NCI-H345 (cell line): ENCODE measurements at places on chromosomes 16 and 17.

DNA sequence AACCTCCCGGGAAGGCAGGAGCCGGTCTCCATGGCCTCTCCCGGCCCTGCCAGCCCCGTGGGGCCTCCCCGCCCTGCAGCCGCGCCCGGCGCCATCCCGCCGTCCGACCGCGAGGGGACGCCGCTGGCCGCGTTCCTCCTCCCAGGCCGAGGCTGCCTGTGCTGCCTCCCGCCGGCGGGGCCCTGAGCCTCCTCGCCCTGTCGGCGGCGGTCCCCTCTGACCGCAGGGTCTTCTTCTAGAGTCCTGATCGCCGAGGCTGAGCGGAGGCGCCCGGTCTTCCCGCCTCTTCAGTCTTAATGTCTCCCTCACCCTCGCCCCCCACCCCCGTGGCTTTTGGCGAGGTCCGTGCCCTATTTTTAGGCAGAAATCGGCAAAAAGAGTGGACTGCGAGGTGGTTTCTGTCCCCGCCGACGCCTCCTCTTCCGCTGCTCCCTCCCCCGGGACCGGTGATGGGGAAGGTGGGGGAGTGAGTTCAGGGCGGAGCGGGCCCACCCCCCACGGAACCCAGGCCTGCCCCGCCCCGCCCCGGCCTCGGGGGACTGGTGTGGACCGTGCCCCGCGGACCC is 794 bp upstream of the CPNE7 start:
- peak; percentile 12 for DNase-seq

DNA sequence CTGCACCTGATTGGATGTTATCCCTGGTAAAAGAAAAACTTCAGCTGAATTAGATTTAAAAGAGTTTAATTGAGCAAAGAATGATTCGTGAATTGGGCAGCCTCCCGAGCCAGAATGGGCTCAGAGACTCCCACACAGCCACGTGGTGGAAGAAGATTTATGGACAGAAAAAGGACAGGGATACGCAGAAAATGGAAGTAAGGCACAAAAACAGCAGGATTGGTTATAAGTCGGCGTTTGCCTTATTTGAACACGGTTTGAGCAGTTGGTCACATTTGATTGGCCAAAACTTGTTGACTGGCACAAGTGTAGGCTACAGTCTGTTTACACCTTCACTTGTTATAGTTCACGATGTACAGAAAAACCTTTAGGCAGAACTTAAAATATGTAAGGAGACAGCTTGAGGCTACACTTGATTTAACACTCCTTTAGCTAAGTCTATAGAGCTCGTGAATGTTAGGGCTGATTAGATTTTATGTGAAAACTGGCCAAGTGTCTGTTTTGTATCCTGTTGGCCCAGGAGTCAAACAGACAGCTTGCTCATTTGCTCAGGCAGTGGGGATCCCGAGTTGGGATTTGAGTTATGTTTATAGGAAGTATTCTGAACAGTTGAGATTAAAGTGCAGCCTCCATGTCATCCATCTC is 119.5 kb upstream of the SHISA6 start:
- no peak for DNase-seq

DNA sequence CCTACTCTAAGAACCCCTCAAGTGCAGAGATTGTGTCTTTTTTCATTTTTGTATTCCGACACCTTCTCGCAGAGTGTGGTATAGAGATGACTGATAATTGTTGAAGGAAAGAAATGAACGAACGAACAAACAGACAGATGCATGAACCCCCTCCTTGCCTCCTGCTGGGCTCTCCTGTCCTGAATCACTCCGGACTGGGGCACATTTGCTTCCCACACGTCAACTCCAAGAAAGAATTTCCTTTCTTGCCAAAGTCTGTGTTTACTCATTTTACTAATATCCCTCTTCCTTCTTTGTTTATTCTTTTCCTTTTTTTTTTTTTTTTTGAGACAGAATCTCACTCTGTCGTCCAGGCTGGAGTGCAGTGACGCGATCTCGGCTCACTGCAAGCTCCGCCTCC is 37.5 kb upstream of the BHLHA9 start:
- no peak for DNase-seq

GRCh38 chr17:64064331-64064730 is 43.9 kb upstream of the ICAM2 start:
- DNase-seq: no peak

DNA sequence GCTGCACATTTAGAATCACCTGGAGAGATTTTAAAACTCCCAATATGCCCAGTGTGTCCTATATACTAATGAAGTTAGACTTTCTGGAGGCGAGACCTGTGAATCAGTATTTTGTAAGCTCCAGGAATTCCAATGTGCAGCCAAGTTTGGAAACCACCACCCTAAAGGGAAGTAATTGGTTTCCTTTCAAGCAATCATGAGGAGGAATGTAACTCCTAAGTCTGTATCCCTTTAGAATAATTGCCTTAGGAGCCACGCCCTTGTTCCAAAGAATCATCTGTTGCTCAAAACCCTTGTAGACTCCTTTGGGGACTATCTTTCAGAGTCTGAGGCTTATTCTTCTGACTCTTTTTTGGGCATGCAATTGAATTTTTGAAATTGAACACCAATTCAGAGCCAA is 84.4 kb downstream of the DNAH9 start:
- no peak for DNase-seq

- no peak for DNase-seq
Measured at GRCh38 chr16:76360404-76360803, 83.2 kb downstream of the CNTNAP4 start.

GRCh38 chr17:43439041-43439440 is 40.2 kb downstream of the ARL4D start:
- no peak for DNase-seq

- DNase-seq: no peak
Measured at GRCh38 chr16:11211977-11212797, 43.8 kb downstream of the SOCS1 start.

DNA sequence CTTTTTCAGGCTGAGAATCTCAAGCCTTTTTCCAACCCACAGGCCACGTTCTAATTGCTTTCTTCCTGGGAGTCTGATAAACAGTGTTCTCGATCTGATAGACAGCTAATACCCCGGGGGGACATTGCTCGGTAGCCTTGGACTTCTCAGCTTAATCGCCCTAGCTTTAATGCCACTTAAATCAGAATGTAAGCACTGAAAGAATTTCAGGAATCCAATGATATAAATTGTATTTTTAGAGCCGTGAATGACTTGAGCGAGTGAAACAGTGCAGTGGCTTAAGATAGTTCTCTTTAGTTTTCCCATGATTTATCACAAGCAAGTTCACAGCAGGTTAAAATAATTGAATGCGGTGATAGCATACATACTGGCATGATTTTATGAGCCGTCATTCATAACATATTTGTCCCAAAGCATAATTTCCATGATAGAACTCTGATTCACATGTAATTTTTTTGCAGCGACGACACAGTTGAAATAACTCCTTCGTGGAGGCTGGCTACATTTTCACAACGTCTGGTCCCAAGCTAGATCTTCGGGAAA is 116.1 kb upstream of the MYOCD start:
- no peak for DNase-seq

DNA sequence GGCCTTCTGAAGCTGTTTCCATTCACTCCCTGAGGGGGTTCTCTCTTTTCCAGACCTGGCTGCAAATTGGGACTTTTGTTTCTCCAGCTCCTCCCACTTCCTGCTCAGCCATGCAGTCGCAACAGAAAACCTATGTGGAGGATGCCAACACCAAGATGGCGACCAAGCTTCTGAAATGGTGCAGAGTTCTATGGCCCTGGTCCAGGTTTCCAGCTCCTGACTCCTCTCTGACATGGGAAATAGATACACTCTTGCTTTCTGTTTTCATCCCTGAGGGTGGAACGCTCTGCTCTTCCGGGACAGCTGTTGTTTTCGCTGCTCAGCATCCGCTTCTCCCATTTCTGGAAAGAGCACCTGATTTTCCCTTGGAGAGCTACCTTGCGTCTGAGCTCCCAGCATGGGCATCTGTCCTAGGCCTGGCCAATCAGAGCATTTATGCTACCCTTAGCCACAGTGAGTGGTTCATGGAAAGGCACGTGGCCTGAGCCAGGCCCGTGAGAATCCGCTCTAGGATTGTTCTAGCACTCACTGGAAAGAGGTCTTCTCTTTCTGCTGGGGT is 8.1 kb downstream of the GPRC5B start:
- no peak for DNase-seq

GRCh38 chr17:27782791-27783206 is 17.5 kb downstream of the NOS2 start:
- no peak for DNase-seq

DNA sequence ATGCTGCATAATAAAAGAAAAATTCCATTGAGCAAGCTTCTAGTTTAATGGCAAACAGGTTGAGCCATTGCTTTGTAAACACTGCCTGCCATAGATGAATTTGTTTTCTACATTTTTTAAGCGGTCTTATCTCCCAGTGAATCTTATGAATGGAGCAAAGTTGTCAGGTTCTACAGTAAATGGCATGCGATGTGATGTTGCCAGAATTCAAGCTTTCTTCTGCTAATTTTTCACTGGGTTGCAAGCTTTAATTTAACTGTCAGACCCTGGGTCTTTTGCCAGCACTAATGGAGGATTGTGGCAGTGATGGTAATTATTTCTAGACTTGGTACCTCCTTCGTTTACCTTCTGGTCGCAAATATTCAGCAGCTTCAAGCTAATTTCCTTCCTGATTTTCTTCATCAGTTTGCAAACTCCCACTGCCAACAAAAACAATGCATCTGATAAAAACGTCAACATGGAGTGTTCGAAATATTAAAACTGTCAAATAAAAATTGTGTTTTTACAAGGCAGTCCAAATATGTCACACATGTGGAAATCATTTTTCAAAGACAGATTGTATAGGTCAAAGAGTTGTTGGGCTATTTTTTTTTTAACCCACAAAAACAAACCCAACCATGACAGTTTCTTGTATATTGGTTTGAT is 274.2 kb upstream of the ERCC4 start:
- no peak for DNase-seq

GRCh38 chr16:3716831-3717234 is 491 bp downstream of the TRAP1 start:
- DNase-seq: peak; percentile 45

GRCh38 chr17:48244121-48244711 is 136.7 kb downstream of the SNX11 start:
- no peak for DNase-seq

GRCh38 chr17:74368341-74369081 is 1.2 kb downstream of the GPR142 start:
- DNase-seq: peak; percentile 84

DNA sequence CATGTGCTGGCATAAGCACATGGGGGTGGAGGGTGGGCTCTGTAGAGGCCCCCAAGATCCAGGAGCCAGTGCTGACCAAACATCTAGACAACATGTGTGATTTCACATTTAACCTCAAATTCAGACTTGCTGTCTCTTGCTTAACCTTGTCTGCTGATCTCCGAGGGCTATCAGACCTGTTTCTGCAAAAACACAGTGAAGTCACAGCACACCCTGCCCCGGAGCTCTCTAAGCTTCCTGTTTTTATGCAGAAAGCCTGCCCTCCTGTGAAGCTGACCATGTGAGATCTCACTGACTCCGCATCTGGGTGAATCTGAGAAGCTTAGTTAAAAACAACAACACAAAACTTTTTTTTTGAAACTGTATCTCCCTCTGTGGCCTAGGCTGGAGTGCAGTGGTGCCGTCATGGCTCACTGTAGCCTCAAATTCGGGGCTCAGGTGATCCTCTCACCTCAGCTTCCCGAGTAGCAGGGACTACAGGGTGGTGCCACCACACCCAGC is 6.6 kb upstream of the DPEP2 start:
- DNase-seq: no peak

DNA sequence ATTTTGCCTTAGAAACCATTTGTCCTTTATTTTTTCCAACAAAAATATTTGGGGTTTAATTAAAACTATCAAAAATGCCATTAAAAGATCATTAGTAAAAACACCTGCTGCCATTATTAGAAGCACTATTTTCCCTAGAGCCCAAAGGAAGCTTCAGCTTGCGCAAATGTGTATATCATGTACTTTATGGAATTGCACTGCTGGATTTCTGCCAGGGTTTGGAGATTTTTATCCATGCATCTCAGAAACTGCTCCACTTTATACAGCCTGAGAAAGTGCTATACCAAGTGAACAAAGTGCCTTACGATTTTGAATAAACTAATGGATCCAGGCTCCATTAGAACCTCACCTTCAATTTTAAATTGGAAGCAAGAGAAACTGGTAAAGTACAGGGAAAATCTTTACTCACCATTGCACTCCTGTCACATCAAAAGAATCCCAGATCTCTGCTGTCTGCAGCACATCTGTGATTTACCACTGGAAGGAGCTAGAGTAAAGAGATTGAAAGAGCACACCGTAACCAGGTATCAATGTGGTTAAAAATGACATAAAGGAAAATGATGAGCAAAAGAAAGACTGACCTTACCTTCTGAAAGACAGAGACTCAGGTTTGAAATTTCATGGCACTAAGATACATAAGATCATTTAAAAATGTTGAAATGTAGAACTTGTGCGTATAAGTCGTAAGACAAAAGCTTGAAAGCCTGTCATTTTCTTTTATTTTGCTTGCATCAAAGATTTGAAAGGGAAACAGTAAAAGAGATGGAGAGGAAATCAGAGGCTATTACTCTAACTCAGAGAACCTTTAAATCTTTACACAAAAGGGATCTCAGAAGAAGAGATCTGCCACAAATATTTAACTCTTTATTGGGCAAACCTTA is 678.1 kb upstream of the GOT2 start:
- DNase-seq: no peak

- DNase-seq: no peak
Measured at GRCh38 chr16:56305956-56306565, 114.8 kb downstream of the GNAO1 start.

DNA sequence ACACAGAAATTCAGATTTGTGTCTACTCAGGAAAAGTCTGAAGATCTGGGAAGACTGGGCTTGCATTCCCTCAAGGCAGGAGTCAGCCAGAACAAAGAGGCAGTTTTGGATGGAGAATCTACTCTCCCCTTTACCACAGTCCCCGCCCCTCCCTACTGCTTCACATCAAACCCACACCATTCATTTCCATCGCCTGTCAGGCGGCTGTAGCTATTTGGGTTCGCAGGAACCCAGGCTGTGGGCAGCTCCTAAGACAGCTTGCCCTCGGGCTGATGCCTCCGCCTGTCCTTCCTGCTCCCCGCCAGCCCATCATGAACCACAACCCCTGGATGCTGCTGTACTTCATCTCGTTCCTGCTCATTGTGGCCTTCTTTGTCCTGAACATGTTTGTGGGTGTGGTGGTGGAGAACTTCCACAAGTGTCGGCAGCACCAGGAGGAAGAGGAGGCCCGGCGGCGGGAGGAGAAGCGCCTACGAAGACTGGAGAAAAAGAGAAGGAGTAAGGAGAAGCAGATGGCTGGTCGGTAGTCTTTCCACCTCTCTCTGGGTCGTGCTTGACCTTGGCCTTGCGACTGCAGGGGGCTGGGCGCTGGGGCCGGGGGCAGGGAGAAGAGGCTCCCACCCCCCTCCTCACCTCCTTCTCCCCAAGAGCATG is 27.0 kb upstream of the ABCC3 start:
- DNase-seq: no peak

DNA sequence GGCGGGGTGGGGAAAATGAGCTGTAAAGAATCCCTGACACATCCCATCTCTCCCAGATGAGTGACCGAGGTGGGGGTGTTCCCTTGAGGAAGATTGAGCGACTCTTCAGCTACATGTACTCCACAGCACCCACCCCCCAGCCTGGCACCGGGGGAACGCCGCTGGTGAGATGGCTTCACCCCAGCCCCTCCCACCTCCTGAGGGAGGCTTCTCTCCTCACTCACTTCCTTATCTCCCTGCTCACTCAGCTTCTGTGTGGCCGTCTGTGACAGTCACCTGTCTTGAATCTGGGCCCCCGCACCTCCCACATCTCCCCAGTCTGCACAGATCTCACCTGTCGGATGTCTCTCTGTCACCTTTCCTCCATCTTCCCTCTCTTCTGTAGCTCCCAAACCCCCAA is 13.4 kb downstream of the PDK2 start:
- no peak for DNase-seq

GRCh38 chr17:77502626-77503292 is 362.0 kb downstream of the SEC14L1 start:
- DNase-seq: no peak

GRCh38 chr16:57577691-57578224 is 35.3 kb downstream of the ADGRG5 start:
- DNase-seq: no peak
